ENCODE measurements at places on chromosomes 2 and 18.
A peak's percentile ranks its signal among the peaks of the same experiment; 100 is the strongest.

- DNase-seq = no peak
Measured at GRCh38 chr2:75994759-75995158, 284.0 kb upstream of the GCFC2 start.

- DNase-seq = no peak
Measured at GRCh38 chr2:120465701-120465988, 119.7 kb downstream of the INHBB start.

DNA sequence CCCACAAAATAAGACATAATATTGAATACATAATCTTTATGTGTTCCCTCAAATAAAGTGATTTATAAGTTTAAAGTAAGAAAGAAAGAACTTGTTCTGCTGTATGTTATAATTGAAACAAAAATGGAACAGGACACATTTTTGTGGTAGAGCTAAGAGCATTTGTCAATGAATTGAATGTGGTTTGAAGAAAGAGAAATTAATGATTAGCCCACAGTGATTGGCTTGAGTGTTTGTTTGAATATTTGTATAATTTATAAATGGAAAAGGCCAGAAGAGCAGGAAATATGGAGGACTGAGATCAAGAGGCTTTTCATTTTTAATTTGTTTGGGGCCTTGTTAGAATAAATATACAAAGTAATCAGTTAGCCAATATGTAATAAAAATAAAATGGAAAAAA lies 395.1 kb upstream of the CDH19 start:
- DNase-seq = no peak

- DNase-seq = no peak
Measured at GRCh38 chr18:56226025-56226424, 412.4 kb downstream of the TXNL1 start.

- no peak for DNase-seq
Measured at GRCh38 chr18:50396005-50396660, 21.3 kb downstream of the SKA1 start.

DNA sequence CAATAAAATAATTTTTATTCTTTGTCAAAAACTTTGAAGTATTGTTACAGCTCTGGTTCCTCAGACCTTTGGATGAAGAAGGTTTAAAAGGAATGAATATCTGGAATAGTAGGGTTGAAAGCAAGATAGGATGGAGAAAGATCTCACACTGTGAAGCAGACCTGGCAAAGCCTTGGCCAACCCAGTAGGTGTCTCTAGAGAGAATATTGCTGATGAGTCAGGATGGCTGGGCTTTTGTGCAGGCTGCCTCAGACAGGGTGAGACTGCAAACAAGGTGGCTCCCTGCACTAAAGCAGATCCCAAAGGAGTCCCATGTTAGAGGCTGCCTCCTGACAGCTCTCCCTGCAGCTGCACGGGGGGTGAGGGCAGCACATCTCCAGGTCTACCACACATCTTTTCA lies 226.0 kb upstream of the ITGA4 start:
- no peak for DNase-seq

- DNase-seq = no peak
Measured at GRCh38 chr18:7333025-7333562, 102.2 kb downstream of the LRRC30 start.

- no peak for DNase-seq
Measured at GRCh38 chr2:62447411-62447810, 58.6 kb downstream of the TMEM17 start.

DNA sequence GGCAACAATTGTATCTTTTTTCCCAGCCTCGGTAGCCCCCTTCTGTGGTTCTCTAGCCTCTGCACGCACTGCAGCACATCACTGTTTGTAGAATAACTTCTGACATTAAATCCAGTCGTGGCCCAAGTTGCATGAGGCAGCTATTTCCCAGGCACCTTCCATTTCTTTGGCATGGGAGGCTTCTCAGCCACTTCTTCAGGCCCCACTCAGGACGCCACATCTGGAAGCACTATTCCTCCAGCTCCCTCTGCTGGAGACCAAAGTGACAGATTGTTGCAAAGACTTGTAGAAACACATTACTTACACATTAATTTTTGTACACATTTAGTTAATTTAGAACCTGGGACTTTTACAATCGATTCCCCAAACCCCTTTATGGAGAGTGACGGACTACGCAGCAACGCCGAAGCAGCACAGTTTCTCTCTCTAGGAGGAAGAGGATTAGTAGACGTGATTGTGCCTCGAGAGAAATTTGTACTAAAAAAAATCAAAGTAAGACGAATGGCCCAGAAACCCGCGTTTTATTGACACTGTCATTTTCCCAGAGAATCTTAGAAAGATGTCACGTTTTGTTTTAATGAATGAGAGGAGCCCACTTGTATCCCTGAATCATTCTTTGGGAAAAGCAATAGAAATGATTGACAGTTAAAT lies 57.8 kb upstream of the RGPD5 start:
- peak; percentile 23 for DNase-seq

DNA sequence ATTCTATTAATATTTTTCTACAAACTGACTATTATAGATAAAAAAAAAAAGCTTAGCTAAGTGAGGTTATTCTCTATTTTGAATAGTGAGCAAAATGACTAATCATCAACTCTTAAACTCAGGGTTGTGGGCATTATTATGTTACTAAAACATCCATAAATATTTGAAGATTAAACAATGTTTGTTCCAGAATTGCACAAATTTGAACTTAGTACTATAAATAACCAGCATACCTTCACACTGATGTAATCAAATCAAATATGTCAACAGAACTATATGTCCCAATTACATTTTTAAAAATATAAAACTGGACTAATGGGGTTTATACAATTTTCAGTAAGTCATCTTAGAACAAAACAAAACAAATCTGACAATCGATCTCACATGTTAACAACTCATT lies 800.9 kb downstream of the LRP1B start:
- DNase-seq = no peak

GRCh38 chr18:44386401-44386800 lies 294.3 kb upstream of the SETBP1 start:
- DNase-seq = no peak

DNA sequence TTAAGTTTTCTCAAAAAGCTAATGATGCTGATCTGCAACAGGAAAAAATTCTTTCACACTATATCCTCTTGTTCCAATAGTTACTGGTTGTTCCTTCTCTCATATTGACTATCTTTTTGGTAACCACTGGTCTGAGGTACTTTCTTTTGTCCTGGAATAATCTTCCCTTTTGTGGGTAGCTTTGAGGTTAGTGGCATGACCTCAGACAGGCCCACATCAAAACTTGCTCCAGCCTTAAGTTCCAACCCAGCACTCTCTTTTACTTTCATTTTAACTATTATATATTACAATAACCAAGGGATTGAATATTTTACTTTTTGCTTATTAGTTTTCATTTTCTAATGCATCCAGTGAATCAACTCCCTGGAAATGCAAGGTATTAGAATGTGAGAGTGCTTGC lies 9.5 kb downstream of the REG1A start:
- DNase-seq = no peak

- no peak for DNase-seq
Measured at GRCh38 chr2:33051586-33052360, 105.0 kb downstream of the LTBP1 start.

DNA sequence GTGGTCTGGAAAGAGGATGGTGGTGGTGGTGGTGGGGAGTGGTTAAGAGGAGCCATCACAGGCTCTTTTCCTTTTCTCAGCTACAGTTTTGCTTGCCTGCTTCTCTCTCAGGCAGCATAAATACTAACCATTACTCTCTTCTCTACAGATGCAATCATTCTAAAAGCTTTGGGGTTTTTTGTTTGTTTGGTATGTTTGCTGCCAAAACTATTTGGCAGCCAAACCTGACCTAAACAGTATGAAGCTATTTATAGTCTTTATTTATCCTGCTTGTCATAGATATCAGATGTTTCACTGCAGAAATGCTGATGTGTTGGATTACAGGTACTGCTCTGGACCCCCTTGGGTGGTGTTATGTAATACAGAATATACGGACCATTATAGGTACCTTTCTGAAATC lies 15.3 kb downstream of the SIX3 start:
- DNase-seq = no peak

DNA sequence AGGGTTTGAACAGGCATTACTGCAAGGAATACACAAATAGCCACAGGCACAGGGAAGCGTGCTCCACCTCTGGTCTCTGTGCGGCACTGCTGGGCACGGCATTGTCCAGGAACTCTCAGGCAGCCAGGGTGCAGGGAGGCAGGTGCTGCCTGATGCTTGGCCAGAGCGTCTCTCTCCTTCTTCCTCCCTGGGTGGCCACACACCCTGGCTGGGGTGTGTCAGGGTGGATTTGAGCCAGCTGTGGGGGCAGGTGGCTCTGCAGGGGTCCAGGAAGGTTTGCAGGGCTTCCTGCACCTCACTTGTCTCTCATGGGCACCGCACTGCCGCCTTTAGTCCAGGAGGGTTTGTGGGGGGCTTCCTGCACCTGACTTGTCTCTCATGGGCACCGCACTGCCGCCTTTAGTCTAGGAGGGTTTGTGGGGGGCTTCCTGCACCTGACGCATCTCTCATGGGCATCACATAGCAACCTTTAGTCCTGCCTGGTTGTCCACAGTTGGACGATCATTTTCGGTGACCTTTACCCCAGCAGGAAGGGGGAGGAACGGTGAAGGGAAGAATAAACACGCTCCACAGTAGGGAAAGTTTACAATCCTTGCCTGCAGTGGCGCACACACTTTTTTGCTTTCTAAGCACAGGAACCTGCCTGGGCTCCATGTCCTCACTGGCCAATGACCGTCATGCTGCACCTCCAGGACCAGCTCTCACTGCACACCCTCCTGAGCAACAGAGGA lies 332.9 kb downstream of the EIPR1 start:
- DNase-seq = no peak

- DNase-seq = no peak
Measured at GRCh38 chr2:221415789-221416188, 156.3 kb downstream of the EPHA4 start.

DNA sequence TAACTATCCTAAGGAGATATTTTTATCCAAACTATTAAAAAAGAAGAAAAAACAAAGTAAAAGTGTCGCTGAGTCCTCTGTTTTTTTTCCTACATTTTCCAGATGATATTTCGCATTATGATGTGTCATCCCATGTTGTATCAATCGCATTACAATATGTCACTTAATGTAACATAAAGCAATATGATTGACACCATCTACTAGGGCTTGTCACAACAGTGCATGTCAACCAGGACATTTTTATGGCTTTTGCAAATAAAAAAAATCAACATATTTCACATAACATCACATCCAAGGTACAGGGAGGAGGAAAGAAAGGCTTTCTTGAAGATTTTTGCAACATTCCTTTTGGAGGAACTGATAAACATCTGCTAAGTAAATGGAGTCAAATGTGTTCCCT lies 308.9 kb downstream of the ETAA1 start:
- no peak for DNase-seq

DNA sequence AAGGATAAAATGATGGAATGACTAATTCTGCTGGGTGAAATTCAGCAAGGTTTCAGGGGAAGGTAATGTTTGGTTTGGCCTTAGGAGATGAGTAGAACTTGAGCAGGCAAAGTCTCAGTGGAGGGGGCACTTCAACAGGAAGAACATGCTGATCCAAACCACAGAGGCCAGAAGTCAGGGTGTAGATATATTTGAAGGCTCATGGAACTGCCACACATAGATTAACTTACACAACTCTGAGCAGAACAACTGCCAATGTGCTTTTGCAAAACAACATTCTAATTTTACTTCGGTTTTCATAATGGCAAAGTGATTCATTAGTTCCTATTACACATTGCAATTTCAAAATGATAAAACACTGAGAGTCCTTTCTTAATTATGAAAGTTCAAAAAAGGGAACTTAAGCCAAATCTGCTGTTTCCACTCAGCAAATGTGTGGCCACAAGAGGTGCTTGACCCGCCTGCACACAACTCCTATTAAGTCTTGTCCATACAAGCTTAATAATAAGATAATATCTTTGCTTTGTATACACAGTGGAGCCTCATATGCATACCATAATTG lies 284.8 kb downstream of the MREG start:
- DNase-seq = no peak

DNA sequence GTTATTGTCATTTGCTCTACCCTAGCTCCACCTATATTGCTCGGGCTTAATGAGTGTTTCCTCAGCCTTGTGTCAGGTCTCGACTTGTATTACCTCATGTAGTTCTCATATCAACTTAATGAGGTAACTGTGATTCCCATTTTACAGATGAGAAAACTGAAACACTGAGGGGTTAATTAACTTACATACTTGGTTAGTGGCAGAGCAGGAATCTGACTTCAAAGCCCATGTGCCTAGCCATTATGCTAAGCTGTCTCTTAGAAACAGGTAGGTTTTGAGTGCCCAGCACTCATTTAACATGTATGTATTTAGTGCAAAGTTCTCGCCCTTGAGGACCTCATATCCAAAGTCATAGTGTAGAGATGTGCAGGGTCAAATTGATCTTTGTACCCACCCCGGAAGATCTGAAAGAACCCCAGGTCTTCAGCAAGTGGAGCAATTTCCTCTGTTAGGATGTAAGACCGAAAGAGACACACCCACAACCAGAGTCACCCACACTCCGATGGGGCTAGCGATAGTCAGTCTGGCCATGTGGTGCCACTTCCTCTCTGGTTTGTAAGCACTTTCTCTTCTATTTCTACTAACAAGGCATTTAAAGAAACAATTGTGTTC lies 121.0 kb upstream of the SLC39A10 start:
- DNase-seq = no peak

DNA sequence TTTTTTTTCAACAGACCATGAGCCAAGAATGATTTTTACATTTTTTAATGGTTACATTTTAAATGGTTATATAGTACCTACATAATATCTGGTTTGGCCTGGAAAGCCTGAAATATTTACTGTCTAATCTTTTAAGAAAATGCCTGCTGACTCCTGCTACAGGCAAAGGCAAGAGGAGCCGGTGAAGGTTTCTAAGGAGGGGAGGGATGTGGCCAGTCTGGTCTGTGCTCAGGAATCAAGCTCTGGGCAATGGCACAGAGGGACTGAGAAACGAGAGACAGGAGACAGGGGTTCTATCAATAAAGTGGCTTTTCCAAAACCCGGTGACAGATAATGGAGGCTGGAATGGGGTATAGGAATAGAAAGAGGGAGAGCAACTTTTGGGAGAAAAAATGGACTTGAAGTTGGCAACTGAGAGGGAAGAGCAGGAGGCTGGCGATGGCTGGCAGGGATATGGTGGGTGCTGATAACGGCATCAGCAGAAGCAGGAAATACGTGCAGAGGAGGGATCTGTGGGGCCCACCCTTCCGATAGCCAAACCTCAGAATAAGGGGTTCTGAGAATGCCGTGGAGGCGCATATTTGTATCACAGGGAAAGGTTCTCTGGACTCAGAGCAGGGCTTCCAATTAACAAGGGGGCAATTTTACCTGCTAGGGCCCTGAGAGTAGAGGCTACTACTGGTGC lies 64.0 kb upstream of the DNMT3A start:
- no peak for DNase-seq

GRCh38 chr2:192535956-192536921 lies 341.5 kb upstream of the TMEFF2 start:
- DNase-seq = no peak

- DNase-seq = no peak
Measured at GRCh38 chr2:55087936-55088335, 37.7 kb upstream of the RTN4 start.

Data from amygdala (tissue), 56 donors.